Adrenal gland (tissue), 19 donors: ENCODE measurements at places on chromosomes 12 and 14.

DNA sequence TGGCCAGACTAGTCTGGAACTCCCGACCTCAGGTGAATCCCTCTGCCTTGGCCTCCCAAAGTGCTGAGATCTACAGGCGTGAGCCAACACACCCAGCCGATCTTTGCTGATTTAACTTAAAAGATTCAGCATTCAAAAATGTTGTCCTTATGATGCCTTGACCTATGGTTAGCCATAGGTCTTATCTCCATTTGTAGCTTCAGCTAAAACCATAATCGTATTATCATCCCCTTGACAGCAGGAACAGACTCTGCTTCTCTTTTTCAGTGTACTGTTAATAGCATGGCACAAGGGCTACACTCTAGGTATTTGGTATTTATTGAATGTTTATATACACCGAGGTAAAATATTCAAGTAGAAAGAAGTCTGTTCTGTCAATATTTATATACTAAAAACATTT is 15.3 kb downstream of the CCDC62 start:
- no peaks in the 10 kb centered on the region for H3K4me1 ChIP-seq
- H3K4me3 ChIP-seq: no peak overlapping the region
- no peaks in the 10 kb centered on the region for H3K36me3 ChIP-seq
- H3K27me3 ChIP-seq: no peaks in the 10 kb centered on the region

GRCh38 chr12:53825246-53826081 is 73.7 kb upstream of the CISTR start:
- H3K27me3 ChIP-seq: peaks cover 6% of the 10 kb centered on the region
- DNase-seq: no peak
- no peaks in the 10 kb centered on the region for H3K4me1 ChIP-seq
- no peaks in the 10 kb centered on the region for H3K36me3 ChIP-seq
- H3K27ac ChIP-seq: no peak overlapping the region

GRCh38 chr14:98301681-98302080 is 970.3 kb downstream of the BCL11B start:
- no peak overlapping the region for H3K27ac ChIP-seq
- no peak for DNase-seq
- no peak overlapping the region for H3K4me3 ChIP-seq
- H3K27me3 ChIP-seq: no peaks in the 10 kb centered on the region
- no peaks in the 10 kb centered on the region for H3K4me1 ChIP-seq

- DNase-seq: no peak
- no peak overlapping the region for H3K4me3 ChIP-seq
- no peaks in the 10 kb centered on the region for H3K36me3 ChIP-seq
- H3K27ac ChIP-seq: no peak overlapping the region
- H3K4me1 ChIP-seq: no peaks in the 10 kb centered on the region
- no peaks in the 10 kb centered on the region for H3K27me3 ChIP-seq
These were observed 93.4 kb upstream of the CPM start for GRCh38 chr12:69026336-69026735.

GRCh38 chr12:78210506-78210860 is 379.8 kb downstream of the NAV3 start:
- DNase-seq: no peak
- peaks cover 3% of the 10 kb centered on the region for H3K36me3 ChIP-seq
- no peak overlapping the region for H3K27ac ChIP-seq

DNA sequence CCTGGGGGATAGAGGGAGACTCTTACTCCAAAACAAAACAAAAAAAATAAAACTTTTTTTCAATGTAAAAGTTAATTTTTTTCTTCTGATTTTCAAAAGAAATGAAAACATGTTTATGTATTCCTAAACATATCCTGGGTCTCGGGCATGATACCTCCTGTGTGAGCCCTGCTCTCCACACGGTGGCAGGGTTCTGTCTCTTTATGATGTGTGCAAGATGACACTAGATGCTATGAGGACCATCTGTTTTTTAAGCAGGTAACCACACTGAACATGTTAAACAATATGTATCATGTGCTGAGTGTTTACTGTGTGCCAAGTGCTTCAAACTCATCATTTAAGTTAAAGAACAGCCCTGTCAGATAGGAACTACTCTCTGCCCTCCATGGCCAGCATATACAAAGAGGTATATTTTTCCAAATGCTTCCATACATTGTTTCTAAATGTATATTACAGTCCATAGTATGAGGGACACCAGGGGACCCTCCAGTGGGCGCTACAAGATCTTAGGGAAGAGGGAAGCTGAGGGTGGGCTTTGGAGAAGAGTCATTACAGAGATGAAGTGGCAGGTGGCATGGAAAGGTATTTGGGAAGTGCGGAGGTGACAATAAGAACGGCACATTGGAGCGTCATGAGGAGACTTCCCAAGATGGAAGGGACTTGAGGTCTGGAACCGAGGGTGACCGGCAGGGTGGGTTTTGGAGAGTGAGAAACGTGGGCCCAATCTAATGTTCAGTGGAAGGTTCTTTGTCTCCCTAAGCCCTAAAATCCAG is 28.5 kb downstream of the FOS start:
- no peaks in the 10 kb centered on the region for H3K36me3 ChIP-seq
- peaks cover 10% of the 10 kb centered on the region for H3K4me1 ChIP-seq
- H3K27me3 ChIP-seq: no peaks in the 10 kb centered on the region
- no peak overlapping the region for H3K4me3 ChIP-seq
- no peak for DNase-seq

- no peak overlapping the region for H3K4me3 ChIP-seq
- peak; percentile 74 for DNase-seq
- no peaks in the 10 kb centered on the region for H3K27me3 ChIP-seq
These were observed 59.5 kb downstream of the TMEM116 start for GRCh38 chr12:111953455-111953854.

- H3K27ac ChIP-seq: no peak overlapping the region
- no peaks in the 10 kb centered on the region for H3K27me3 ChIP-seq
- H3K36me3 ChIP-seq: no peaks in the 10 kb centered on the region
- H3K4me3 ChIP-seq: no peak overlapping the region
These were observed 123.8 kb upstream of the PTPRQ start for GRCh38 chr12:80320121-80320678.

DNA sequence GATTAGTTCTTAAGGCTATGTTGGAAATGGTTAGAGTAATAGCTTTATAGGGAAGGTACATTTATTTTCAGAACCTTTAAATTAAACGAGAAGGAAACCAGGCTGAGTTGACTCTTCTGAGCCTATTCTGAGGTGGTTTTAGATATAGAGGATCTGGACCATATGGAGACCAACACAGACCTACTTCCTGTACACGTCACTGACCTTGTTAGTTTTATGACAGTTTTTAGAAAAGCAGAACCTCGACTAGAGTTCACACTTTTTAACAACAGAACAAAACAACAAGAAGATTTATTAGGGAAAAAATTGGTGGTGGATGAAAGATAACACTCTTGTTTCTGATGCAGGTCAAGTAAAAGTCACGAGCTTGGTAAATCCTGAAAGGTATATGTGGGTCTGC is 107.1 kb downstream of the NPAS3 start:
- peaks cover 6% of the 10 kb centered on the region for H3K4me1 ChIP-seq
- no peaks in the 10 kb centered on the region for H3K27me3 ChIP-seq
- H3K36me3 ChIP-seq: no peaks in the 10 kb centered on the region
- H3K27ac ChIP-seq: no peak overlapping the region
- DNase-seq: no peak
- H3K4me3 ChIP-seq: no peak overlapping the region

DNA sequence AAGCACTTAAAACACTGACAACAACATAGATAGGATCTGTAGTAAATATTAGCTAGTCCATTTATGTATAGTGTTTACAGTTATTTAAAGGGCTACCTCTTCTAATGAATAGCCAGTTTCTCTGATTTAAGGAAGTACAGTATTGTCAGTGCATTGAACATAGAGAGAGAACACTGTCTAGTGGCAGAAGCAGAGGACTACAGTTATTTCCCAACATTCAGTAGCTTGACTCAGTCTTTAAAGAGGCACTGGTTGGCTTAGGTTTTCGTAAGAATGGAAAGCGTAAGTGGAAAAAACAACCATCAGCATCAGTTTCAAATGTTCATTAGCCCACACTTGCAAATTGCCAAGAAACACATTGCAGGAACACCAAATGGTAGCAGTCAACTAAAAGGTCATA is 125.0 kb upstream of the HMGA2 start:
- no peaks in the 10 kb centered on the region for H3K27me3 ChIP-seq
- no peak overlapping the region for H3K4me3 ChIP-seq
- no peak for DNase-seq
- H3K36me3 ChIP-seq: no peaks in the 10 kb centered on the region
- H3K27ac ChIP-seq: no peak overlapping the region
- H3K4me1 ChIP-seq: no peaks in the 10 kb centered on the region

DNA sequence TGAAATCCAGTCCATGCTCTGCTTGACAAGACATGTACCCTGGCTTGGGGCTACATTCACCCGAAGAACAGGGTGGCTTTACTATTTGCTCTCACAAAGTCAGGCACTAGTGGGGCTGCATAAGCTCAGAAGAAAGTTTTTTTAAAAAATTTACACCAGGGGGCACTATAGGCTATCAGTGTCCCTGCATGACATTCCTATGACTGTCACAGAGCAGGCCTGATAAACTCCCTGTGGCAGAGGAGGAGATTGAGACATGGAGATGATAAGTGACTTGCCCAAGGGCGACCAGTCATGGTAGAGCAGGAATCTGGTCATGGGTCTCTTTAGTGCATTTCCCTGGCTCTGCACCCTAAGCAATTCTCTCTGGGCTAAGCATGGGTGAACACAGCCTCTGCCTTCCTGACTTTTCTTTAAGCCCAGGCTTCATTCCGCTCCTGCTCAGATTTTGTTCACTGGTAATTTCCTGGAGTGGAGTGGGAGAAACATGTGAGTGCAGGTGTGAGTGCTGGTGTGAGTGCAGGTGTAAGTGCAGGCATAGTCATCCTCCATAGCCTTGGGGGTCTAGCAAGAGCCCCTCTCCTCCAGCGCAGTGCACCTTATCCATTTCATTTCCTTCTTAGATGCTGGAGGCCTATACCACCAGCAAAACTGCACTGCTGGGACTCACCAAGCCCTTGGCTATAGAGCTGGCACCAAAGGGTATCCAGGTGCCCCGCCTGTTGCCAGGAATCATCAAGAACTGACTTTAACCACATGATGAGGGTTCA is 91.6 kb downstream of the DHRS2 start:
- peak; percentile 43 for DNase-seq
- no peaks in the 10 kb centered on the region for H3K4me1 ChIP-seq
- no peak overlapping the region for H3K4me3 ChIP-seq

- H3K4me1 ChIP-seq: no peaks in the 10 kb centered on the region
- no peaks in the 10 kb centered on the region for H3K36me3 ChIP-seq
- H3K27ac ChIP-seq: no peak overlapping the region
- H3K4me3 ChIP-seq: no peak overlapping the region
- no peaks in the 10 kb centered on the region for H3K27me3 ChIP-seq
These were observed 4.5 kb upstream of the HECTD4 start for GRCh38 chr12:112386726-112387125.

- H3K36me3 ChIP-seq: no peaks in the 10 kb centered on the region
- H3K4me3 ChIP-seq: no peak overlapping the region
- no peak overlapping the region for H3K27ac ChIP-seq
- no peaks in the 10 kb centered on the region for H3K27me3 ChIP-seq
- H3K4me1 ChIP-seq: no peaks in the 10 kb centered on the region
These were observed 70.2 kb downstream of the TSPAN11 start for GRCh38 chr12:30996752-30997151.

DNA sequence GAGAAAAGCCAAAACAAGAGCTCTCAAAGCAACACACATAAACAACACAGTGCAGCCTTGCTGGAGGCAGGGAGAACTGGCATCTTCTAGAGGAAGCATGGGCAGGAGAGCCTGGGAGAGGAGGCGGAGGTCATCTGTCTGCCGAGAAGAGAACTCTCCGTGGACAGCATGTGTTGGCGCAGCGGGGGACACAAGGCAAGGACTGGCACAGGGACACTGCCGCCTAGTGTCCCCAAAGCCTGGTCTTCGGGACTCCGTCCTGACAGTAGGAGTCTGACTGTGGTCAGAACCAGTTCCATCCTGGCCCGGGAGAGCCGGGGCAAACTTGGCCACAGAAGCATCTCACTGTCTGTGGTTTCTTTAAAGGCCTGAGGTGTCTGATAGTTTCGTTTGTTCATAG is 47.3 kb downstream of the KCNA1 start:
- DNase-seq: no peak
- peaks cover 6% of the 10 kb centered on the region for H3K27me3 ChIP-seq
- no peaks in the 10 kb centered on the region for H3K4me1 ChIP-seq
- H3K36me3 ChIP-seq: no peaks in the 10 kb centered on the region
- H3K27ac ChIP-seq: no peak overlapping the region

DNA sequence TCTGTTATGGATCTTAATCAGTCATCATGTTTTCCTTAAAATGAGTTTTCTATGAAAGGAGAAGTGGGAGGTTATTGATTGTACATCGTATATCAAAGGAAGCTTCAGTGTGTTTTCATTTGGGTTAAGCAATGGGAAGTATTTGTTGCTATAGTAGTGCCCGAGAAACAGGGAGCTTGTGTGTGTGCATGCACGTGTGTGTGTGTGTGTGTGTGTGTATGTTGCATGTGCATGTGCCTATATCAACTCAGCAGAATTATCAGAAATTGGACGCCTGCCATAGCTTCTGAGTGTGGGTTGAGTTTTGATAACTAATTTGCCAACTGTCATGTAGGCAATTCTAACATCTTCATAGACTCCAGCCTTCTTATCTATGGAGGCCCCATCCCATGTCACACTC is 246.1 kb upstream of the CRY1 start:
- no peaks in the 10 kb centered on the region for H3K4me1 ChIP-seq
- no peaks in the 10 kb centered on the region for H3K36me3 ChIP-seq
- H3K27me3 ChIP-seq: no peaks in the 10 kb centered on the region
- H3K27ac ChIP-seq: no peak overlapping the region
- DNase-seq: no peak

- H3K4me1 ChIP-seq: peaks cover 30% of the 10 kb centered on the region
- no peak for DNase-seq
- no peaks in the 10 kb centered on the region for H3K27me3 ChIP-seq
- H3K4me3 ChIP-seq: no peak overlapping the region
These were observed 28.8 kb upstream of the HIGD1C start for GRCh38 chr12:50923361-50924130.

DNA sequence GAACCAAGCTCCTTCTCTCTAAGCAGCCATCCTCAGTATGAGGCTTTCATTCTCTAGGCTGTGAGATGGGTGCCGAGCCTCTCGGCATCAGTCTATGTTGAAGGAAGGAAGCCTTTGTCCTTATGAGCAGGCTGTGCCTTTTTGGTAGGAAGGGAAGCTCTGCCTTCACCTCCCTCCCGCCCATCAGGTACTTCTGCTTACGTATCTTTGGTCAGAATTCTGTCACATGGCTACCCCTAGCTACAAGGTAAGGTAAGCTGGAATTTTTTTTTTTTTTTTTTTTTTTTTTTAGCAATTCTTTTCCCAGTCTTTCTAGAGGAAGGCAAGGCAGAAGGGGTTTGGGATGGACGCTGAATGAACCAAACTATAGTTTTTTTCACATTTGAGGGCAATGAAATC is 16.9 kb downstream of the BATF start:
- no peaks in the 10 kb centered on the region for H3K36me3 ChIP-seq
- H3K4me3 ChIP-seq: no peak overlapping the region
- no peak overlapping the region for H3K27ac ChIP-seq
- no peaks in the 10 kb centered on the region for H3K27me3 ChIP-seq

GRCh38 chr12:76878099-76878898 is 520 bp downstream of the CSRP2 start:
- H3K27ac ChIP-seq: peak overlapping the region; percentile 85
- peak overlapping the region; percentile 3 for H3K4me3 ChIP-seq
- H3K36me3 ChIP-seq: no peaks in the 10 kb centered on the region
- no peaks in the 10 kb centered on the region for H3K4me1 ChIP-seq
